ENCODE measurements at places on chromosomes 6 and 20.
A peak's percentile ranks its signal among the peaks of the same experiment; 100 is the strongest.

GRCh38 chr6:132101535-132101934, 150.4 kb upstream of the CCN2 start:
- DNase-seq, result no peak

DNA sequence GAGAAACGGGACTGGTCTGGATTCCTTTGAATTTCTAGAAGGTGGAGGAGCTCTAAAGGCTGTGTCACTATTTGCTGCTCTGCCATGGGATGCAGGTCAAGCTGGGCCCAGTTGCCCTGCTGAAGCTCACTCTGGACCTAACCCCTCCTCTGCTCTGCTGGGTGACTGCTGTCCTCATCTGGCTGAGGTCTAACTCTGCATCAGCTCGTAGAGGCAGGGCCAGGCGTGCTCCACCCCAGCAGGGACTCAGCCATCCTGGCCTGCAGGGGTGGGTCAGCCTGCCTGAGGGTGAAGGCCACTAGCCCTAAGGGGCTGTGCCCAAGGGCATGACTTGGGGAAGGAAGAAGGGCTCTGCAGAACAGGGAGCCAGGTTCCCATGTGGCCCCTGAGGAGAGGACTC, 852 bp downstream of the CST4 start:
- no peak for DNase-seq

DNA sequence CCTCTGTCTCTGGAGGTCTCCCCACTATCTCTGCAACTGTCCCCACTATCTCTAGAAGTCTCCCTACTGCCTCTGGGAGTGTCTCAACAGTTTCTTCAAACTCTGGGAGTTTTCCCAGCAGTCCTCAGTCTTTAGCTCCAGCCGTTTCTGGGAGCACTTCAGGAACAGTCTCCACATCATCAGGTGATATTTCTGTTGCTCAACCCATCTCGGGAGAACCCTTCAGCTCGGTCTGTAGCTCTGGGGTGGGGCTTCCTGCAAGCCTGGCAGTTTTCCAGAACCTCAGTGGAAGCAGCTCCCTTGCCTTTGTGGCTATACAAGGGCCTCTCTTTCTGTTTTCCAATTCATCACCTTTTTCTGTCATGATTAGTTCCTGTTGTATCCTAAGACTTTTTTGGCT, 3.0 kb upstream of the SFTA2 start:
- no peak for DNase-seq

DNA sequence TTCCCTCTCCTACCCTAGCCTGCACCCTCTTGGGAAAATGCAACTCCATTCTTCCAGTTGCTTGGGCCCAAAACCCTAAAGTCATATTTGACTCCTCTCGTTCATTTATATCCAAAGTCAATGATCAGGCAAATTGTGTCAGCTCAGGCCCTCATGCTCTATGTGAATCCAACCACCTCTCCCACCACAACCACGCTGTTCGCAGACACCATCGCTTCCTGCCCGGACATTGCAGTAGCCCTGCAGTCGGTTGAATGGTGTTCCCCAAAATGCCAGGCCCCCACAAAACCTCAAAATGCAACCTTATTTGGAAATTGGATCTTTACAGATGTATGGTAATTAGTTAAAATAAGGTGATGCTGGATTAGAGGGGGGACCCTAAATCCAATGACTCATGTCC, 98.3 kb downstream of the PREX1 start:
- DNase-seq, result no peak

DNA sequence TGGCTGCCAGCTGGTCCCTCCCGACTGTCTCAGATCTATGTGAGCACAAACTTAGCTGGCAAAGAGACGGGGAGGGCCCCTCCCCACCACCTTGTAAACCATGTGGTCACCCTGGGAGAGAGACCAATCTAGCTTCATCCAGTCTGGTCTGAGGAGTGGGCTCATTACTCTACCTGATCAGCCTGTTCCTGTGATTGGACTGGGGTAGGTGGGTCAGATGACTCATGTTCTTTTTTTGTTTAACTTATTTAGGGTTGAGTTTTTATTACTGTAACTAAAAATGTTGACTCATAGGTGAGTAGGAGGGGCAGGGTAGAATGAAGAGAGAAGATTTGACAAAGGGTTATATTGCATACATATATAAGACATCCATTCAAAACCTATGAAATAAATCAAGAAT, 4.7 kb downstream of the GSTA4 start:
- no peak for DNase-seq

- no peak for DNase-seq
These were observed 6.4 kb upstream of the SLC2A12 start for GRCh38 chr6:134058622-134059366.

DNA sequence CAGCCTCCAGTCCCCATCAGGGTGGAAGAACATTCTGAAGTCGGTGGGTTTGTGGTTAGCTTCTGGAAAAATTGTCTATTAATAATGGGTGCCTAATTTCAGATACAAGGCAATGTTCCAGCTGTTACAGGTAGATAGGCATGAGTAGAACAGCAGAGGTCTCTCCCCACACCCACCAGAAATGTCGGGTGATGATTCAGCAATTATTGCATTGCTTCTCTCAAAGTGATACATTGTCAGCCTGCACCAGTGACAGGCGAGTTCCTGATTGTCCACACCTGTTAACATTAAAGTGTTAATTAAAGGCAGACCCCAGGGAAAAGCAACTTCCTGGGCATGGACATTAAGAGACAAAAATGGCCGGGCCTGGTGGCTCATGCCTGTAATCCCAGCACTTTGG, 18.9 kb upstream of the CLVS2 start:
- DNase-seq, result no peak

- no peak for DNase-seq
These were observed 130.4 kb downstream of the TNFRSF21 start for GRCh38 chr6:47179286-47179685.

DNA sequence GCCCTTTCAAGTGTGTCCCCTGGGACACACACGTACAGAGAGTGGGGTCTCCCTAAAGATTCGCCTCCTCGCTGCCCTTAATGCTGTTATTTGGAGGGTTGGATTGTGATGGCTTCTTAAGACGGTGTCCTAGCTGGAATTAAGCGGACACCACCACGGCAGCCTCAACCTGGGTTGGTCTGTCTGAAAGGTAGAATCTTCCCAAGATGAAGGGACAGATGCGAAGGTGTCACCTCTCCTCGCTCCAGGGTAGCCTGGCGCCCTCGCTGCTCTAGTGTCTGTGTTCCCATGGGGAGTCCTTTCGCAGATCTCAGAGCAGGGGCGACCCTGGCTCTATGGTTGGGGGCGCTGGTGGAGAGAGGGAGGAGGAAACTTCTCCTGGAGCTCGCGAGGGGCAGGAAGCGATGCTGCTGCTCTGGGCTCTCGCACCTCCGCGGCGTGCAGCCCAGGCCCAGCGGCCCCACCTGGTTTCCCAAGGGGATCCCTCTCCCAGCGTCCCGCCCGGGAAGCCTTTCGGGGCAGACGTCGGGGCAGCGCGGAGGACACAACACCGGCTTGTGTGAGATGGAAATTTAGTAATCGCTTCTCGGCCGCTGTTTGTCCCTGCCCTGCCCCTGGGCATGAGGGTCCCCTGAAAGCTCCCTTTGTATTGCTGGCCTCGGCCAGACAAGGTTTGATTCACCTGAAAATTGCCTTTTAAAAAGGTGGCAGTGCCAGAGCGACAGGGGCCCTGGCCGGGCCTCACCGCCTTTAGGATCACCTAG, 1.7 kb downstream of the RSPO3 start:
- DNase-seq, result no peak

DNA sequence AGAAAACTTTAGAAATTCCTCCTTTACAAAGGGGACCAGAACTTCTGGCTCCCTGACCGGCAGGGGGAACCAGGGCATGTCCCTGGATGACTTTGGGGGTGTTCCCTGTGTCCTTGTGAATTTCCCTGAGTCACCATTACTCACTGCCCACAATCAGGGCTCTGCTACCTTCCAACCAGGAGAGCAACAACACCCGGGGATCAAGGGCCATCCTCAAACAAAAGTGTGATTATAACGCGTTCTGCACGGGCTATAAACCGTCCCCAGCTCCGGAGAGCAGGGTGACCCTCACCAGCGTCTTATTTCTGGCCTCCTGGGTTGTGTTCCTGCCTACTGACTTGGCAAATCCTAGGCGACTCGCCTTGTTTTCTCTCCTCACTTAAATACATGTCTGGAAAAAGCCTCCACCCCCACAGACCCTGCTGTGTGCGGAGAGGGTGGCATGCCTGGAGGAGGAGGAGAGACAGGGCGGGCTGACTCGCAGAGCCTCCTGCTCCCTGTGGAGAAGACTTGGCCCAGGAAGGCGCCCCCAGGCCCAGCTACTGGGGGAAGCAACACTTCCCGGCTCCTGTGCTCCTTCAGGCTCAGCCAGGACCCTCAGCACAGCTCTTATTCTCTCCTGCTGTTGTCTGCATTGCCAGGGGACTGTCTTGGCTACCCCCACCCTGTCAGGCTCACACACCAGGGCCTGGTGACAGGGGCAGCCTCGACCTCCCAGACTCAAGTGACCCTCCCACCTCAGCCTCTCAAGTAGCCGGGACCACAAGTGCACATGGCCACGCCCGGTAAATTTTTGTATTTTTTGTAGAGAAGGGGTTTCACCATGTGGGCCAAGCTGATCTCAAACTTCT, 54.1 kb downstream of the FGD2 start:
- no peak for DNase-seq

DNA sequence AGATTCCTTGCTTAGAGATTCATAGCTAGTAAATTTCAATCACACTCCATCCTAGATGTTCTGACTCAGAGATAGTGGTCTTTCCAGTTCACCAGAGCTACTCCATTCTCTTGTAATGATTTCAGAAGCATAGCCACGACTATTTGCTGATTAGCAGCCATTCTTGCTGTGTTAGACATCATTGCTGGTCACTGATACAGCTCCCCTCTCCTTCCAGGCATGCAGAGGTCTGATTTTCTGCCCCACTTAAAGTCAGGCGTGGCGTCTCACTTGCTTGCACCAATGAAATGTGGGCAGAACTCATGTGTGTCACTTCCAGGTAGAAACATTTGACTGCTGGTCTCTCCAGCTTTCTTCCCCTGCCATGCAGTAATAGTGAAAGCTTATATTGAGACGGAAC, 168.9 kb upstream of the JARID2 start:
- DNase-seq, result no peak

DNA sequence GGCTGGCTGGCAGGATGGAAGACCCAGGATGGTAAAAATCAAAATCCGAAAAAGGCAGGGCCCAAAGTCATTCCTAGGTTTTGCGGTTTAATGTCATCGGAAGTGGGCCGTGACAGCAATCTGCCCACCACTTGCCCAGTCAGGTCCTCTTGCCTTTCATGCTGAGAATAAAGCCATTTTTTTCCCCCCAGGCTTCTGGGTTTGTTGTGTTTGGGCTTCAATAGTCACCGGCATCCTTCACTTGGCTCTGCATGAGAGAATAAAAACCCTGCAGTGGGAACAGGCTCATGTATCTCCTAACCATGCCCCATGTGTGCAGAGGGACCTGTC, 56.1 kb downstream of the MEP1A start:
- DNase-seq, result no peak

DNA sequence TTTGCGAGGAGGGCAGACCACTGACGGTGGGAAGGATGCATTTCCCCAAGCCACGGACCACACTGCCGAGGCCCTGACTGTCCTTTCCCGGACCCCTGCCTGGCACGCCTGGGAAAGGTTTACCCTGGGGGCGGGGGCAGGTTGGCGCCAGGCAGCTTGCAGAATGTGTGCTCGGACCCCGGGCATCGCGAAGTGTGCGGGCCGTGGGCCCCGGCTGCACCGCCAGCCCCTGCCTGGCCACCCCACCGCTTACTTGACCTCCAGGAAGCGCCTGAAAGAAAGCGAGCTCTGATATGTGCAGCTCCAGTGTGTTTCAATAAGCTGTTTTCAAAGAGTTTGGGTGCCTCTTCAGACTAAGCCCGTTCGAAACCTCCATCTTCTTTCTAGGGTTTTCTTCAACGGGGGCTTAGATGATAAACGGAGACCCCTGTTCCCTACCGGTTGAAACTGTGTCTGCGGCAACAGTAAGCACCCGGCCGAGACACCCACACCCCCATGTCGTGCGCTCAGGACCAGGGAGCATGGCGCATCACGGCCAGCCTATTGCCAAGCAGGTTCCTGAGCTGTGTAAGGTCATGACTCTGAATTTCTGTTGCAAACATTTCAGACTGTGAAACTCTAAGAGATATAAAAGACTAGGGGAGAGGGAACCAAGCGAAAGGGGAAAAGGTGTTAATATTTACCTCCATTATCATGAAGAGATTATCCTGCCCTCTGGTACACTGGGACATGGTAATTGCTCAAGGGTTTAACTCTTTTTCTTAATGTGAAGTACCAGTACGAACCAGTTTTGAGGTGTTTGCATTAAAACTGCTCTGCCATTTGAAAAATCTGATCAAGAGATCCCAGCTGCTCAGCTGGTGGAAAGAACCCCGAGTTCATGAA, 231.2 kb upstream of the FOXQ1 start:
- DNase-seq, result no peak

- no peak for DNase-seq
These were observed 320.1 kb downstream of the BTBD3 start for GRCh38 chr20:12237772-12238171.

DNA sequence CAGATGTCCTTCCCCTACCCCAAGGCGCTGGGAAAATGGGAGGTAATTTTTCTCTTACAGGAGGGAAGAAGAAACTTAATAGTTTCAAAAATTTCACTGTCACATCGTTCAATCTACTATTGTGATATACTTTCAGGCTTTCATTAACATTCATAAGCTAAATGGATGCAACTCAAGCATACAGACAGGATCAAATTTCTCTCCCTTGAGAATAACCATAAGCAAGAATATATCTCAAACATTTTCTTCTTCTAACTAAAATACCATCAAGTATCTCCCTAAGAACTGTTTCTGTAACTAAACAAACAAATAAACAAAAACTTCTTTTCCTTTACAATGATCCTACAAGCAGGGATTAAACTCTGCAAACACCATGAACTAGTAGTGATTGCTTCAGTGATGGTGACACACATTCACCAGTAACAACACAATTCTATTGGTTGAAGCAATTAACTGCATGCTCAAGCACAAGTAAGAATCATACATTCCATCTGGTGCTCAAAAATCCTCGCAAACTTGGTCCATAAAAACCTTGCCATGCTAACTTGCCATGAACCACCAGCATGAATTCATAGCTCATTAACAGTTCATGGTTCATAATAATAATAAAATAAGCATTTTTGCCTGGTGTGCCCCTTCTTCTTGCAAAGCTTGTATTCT, 183.8 kb downstream of the PTPRK start:
- no peak for DNase-seq

GRCh38 chr6:11110921-11111768, at the start of gene ERVFRD-1:
TSS of gene ERVFRD-1 (minus strand) at chr6:11111725. CDS start at chr6:11105310, 6,415 bp downstream.
- no peak for DNase-seq

GRCh38 chr6:33018904-33019303, 9.5 kb upstream of the HLA-DOA start:
- peak; percentile 71 for DNase-seq

DNA sequence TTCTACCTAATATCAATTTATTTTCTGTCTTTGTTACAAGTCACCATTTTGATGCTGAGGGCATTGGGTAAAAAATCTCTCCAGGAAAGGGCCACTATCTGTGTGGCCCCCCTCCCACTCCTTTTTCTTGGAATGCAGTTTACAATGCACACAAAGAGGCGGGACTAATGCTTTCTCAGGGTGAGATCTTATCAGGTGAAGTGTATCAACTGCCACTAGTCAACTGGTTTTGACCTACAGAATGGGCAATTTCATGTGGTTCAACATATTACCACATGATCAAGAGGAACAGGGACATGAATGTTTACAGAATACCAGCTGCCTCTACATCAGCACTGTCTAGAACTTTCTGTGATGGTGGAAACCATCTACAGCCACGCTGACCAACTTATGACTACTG, 3.7 kb downstream of the RRBP1 start:
- DNase-seq, result no peak

GRCh38 chr6:111987295-111987694, 66.6 kb upstream of the CCN6 start:
- no peak for DNase-seq

GRCh38 chr20:15889061-15889460, 684.2 kb downstream of the KIF16B start:
- DNase-seq, result no peak
